ENCODE measurements at places on chromosomes 7 and 10. TPM values are rescaled to one million over a fixed set of nuclear protein-coding genes. Genes with fewer than 3 reads are reported as not detected.

Gene AHCYL2
- polyA plus RNA-seq: 20.8 TPM

- no peak for DNase-seq
Observed at GRCh38 chr10:76205361-76205760, 773.9 kb downstream of the LRMDA start.

- DNase-seq: no peak
Observed at GRCh38 chr7:144397086-144397485, 6.4 kb downstream of the NOBOX start.

DNA sequence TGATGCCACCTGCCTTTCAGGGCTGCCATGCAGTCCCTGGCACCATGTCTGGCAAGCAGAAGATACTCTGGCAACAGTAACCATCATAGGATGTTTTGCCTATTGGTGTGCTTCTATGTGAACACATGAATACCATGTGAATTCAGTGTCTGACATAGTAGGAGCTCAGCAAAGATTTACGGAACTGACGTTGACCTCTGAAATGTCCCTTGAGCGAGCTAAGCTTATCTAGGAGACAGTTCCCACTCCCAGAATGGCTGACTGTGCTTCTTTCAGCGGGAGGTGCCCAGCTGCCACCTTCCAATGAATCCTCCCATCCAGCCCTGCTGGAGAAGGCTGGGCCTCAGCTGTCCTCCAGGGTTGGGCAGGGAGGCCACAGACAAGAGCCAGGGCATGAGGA, 71.2 kb upstream of the LRRC18 start:
- DNase-seq: no peak

GRCh38 chr7:100353685-100354330, 4.1 kb upstream of the PILRB start:
- no peak for DNase-seq
